Tibial nerve (tissue), 4 donors: ENCODE measurements at places on chromosomes 11 and 22. TPM values are rescaled to one million over a fixed set of nuclear protein-coding genes. Genes with fewer than 3 reads are reported as not detected.

- H3K27me3 ChIP-seq = no peaks in the 10 kb centered on the region
- no peak overlapping the region for H3K27ac ChIP-seq
- peaks cover 48% of the 10 kb centered on the region for H3K4me1 ChIP-seq
- no peak overlapping the region for H3K4me3 ChIP-seq
- H3K36me3 ChIP-seq = peaks cover 13% of the 10 kb centered on the region
- no peak for DNase-seq
These were observed 18.8 kb downstream of the VPS37C start for GRCh38 chr11:61142424-61142823.

DNA sequence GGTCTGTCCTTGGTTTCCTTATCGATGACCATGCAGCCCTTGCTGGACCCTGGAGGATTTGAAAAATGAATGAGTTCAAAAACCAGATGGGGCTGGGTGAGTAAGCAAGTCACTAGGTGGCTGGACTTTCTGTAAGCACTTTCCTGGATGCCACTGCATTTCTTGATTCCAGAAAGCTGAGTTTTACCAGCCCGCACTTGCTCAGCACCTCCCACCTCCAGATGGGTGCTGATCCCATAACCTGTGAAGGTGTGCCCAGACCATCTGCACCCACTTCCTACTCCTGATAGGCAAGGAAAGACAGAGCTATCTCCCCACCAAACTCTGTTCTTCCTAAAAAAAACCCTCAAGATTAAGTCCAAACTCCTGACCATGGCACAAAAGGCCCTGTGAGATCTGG lies 21.1 kb downstream of the ASCC2 start:
- DNase-seq = no peak
- no peak overlapping the region for H3K27ac ChIP-seq
- H3K4me3 ChIP-seq = no peak overlapping the region
- H3K27me3 ChIP-seq = no peaks in the 10 kb centered on the region

DNA sequence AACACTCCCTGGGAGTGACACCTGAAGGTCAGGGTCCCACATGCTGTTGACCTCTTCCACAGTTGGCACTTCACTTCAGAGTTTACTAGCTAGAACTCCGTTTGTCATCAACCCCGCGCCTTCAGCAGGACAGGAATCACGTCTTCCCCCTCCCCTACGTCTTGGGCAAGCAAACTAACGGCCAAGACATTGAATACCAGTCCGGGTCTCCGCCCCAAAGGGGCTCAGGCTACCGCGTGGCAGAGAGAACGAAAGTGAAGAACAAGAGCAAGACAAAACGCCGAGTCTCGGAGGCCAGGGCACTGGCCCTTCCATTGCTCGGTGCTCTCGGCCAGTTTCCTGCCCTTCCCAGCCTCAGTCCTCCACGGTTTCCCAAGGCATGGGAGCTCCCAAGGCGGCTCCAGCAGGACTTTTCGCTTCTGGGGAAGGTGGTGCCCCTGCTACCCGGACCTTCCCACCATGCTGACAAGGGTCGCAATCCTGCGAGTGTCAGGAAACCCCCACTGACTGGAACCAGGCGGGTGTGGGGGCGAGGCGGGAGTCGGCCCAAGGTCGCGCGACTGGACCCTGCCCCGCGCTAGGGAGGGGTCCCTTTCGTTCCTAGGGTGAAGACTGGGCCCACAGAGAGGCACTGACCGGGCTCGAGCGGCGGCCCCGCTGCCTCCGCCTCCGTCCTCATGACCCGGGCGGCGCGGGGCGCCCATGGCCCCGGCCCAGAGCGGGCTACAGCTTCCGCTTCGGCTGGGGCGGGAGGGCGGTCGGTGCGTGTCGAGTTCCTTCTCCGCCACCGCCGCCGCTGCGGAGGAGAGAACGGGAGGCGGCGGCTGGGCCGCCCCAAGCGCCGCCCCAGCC lies at the start of gene GUCD1:
TSS of gene GUCD1 (minus strand) at position 826 of the 852 bp plus-strand sequence. CDS start at position 679, 147 bp downstream.
- peaks cover 69% of the 10 kb centered on the region for H3K4me1 ChIP-seq
- no peak for DNase-seq
- H3K4me3 ChIP-seq = peak within 1 kb of the TSS; percentile 86
- peaks cover 3% of the 10 kb centered on the region for H3K36me3 ChIP-seq

DNA sequence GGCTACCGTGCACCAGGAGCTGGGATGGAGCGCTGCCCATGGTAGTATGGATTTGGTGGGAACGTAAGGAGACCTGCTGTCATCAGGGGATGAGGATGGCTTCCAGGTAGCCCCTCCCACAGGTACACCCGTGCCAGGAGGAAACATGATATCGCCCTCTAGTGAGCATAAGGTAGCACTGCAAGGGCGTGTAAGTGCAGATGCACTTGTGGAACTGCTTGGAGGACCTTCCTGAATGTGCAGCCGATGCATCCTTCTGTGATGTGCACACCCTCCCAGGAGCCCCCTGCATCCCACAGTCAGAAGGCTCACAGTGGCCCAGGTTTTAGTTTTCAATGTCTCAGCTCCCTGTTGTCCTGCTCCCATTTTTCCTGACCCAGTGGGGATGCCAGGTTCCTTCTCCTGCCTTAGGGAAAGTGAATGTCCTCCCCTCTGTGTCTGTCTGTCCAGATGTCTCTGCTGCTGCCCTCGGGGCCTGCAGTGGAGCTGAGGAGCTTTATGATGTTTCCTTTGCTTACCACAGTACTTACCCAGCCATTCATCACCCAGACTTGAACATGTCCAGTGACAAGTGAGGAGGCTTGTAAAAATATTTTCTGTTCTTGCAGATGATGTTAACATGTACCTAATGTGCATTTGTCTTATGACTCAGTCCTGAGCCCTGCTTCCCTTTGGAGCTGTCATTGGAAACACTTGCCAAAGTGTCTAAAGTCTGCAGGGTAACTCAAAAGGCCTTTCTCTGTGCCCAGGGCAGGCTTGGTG lies 49.2 kb downstream of the DBX1 start:
- no peak for DNase-seq
- no peak overlapping the region for H3K27ac ChIP-seq
- H3K36me3 ChIP-seq = no peaks in the 10 kb centered on the region
- H3K4me1 ChIP-seq = no peaks in the 10 kb centered on the region
- no peak overlapping the region for H3K4me3 ChIP-seq
- H3K27me3 ChIP-seq = no peaks in the 10 kb centered on the region

DNA sequence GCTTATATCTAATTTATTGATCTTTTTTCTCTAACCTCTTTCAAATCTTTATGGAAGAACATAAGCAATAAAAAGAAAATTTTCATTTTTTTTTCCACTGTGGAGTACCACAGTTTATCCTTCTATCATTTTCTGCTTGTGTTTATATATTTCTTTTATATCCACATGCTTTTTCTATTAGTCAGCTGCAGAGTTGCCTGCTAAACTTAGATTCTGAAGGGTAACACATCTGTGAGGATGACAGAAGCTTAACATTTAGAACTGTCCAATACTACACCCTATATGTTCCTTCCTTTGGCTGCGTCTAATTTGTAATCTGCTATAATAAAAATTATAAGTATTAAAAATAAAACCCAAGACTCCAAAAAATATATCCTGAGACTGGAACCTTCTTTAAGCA lies 20.8 kb downstream of the CCDC90B start:
- no peaks in the 10 kb centered on the region for H3K4me1 ChIP-seq
- peaks cover 5% of the 10 kb centered on the region for H3K36me3 ChIP-seq
- H3K27me3 ChIP-seq = no peaks in the 10 kb centered on the region
- H3K27ac ChIP-seq = no peak overlapping the region

- H3K36me3 ChIP-seq = no peaks in the 10 kb centered on the region
- no peak overlapping the region for H3K4me3 ChIP-seq
- no peaks in the 10 kb centered on the region for H3K4me1 ChIP-seq
- DNase-seq = no peak
- no peaks in the 10 kb centered on the region for H3K27me3 ChIP-seq
These were observed 77.4 kb downstream of the NARS2 start for GRCh38 chr11:78497293-78497692.

GRCh38 chr11:407651-408123 lies 7.1 kb downstream of the SIGIRR start:
- peaks cover 14% of the 10 kb centered on the region for H3K4me1 ChIP-seq
- no peaks in the 10 kb centered on the region for H3K27me3 ChIP-seq
- H3K36me3 ChIP-seq = no peaks in the 10 kb centered on the region
- peak overlapping the region; percentile 25 for H3K4me3 ChIP-seq
- no peak for DNase-seq

- no peaks in the 10 kb centered on the region for H3K4me1 ChIP-seq
- no peaks in the 10 kb centered on the region for H3K36me3 ChIP-seq
- H3K27ac ChIP-seq = no peak overlapping the region
- no peak for DNase-seq
- H3K4me3 ChIP-seq = no peak overlapping the region
- H3K27me3 ChIP-seq = no peaks in the 10 kb centered on the region
These were observed 30.6 kb downstream of the KIRREL3 start for GRCh38 chr11:126969865-126970479.

- no peak for DNase-seq
- no peaks in the 10 kb centered on the region for H3K27me3 ChIP-seq
- H3K4me3 ChIP-seq = no peak overlapping the region
- H3K27ac ChIP-seq = no peak overlapping the region
- no peaks in the 10 kb centered on the region for H3K36me3 ChIP-seq
These were observed 51.9 kb upstream of the PICALM start for GRCh38 chr11:86120807-86121206.

DNA sequence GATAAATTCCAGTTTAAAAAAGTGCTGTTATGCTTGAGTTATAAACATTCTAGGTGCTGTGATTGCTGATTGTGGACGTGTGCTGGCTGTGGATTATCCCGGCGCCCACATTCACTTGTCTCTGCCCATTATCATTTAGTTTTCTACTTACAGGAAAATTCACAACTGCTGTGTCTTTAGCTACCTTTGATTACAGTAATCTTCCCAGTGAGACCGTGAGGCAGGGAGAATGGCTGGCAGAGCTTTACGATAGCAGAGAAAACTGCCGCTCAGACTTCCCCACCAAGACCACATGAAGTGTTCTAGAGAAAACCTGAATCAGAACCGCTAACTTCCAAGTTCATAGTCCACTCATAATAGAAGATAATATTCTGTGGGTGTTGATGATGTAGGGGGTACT lies 34.6 kb upstream of the NELL1 start:
- no peak overlapping the region for H3K4me3 ChIP-seq
- no peak for DNase-seq
- no peaks in the 10 kb centered on the region for H3K36me3 ChIP-seq
- no peaks in the 10 kb centered on the region for H3K27me3 ChIP-seq
- H3K27ac ChIP-seq = no peak overlapping the region

DNA sequence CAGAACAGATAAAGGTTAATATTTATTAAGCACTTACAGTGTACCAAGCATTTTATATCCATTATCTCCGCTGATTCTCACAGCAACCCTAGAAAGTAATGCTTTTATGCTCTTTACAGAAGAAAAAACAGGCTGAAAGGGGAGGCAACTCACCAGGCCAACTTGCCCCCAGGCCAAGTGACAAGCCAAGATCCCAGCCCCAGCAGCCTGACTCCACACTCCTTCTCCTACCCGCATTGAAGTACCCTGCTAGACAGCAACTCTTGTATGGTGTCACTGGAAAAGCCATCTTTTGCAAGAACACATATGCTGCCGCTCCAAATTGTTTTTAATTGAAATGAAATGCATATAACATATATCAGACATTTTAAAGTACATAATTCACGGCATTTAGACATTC lies 25.6 kb downstream of the SMCO4 start:
- DNase-seq = no peak
- peaks cover 9% of the 10 kb centered on the region for H3K4me1 ChIP-seq
- no peak overlapping the region for H3K4me3 ChIP-seq
- no peaks in the 10 kb centered on the region for H3K27me3 ChIP-seq

DNA sequence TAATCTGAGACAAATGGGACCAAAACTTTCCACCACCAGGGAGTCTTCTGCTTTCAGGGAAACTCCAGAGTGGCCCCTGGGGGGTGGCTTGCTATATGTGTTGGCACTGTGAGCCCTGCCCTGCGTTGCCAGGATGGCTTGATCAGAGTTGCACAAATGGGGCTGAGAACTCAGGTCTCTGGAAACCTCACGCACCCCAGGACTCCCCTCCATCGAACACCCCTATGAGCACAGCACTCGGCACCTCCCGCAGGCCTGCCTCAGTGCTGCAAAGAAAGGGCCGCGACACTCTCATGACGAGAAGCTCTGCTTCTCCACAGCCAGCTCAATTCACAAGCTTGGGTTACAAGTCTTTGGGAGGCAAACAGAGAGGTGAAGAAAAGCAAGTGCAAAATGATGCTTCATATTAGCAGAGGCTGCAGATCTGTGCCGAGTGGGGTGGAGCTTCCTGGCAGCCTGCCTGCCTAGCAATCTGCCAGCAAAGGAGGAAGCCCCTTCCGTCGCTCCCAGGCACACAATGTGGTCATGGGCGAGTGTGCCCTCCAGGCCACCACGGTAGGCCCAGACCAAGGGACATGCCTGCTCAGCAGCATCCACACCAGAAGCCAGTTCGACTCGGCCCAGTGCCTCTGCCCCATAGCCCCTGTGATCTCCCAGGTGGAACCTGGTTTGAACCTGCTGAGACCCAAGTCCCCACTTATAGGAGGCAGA lies 55.7 kb downstream of the MYH9 start:
- H3K27me3 ChIP-seq = no peaks in the 10 kb centered on the region
- peaks cover 35% of the 10 kb centered on the region for H3K36me3 ChIP-seq
- no peak overlapping the region for H3K4me3 ChIP-seq
- DNase-seq = peak; percentile 58
- peak overlapping the region; percentile 92 for H3K27ac ChIP-seq
- peaks cover 6% of the 10 kb centered on the region for H3K4me1 ChIP-seq

- no peaks in the 10 kb centered on the region for H3K36me3 ChIP-seq
- DNase-seq = no peak
- no peaks in the 10 kb centered on the region for H3K27me3 ChIP-seq
- no peaks in the 10 kb centered on the region for H3K4me1 ChIP-seq
These were observed 25.6 kb downstream of the MMP13 start for GRCh38 chr11:102929972-102930371.

GRCh38 chr22:40046126-40046525 lies 51.4 kb downstream of the FAM83F start:
- no peak for DNase-seq
- no peak overlapping the region for H3K4me3 ChIP-seq
- no peaks in the 10 kb centered on the region for H3K36me3 ChIP-seq
- H3K27ac ChIP-seq = no peak overlapping the region
- no peaks in the 10 kb centered on the region for H3K27me3 ChIP-seq

DNA sequence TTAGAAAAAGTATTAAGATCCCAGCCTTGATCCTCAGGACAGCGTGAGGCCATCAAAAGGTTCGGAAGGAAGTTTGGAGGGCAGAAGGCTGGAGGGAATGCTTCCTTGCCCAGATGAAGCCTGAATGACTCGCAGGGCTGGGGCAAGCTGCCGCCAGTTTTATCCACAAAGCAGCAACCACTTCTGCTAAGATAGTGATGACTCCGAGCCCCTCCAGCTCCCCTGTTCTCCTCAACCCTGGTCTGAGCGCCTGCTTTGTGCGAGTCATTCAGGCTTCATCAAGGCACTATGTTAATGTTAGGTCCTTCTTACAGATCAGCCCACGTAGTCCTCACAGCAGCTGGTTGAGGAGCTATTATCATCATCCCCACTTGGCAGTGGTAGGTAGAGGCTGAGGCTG lies 158.8 kb downstream of the COMMD9 start:
- H3K4me3 ChIP-seq = no peak overlapping the region
- H3K27ac ChIP-seq = no peak overlapping the region
- DNase-seq = no peak
- H3K36me3 ChIP-seq = no peaks in the 10 kb centered on the region
- peaks cover 25% of the 10 kb centered on the region for H3K4me1 ChIP-seq

The ZP1 gene
- total RNA-seq = not detected

The ACRV1 gene
- total RNA-seq = not detected

The DLG2 gene
- total RNA-seq = 7.5 TPM
